Stimulated activated CD8-positive, alpha-beta memory T cell treated with anti-CD3 and anti-CD28 coated beads, Interleukin-4, amount 100 ng/mL, for 24 hours (primary cell): ENCODE measurements at places on chromosomes 3 and 15.

GRCh38 chr3:189292667-189293484 lies 121.1 kb downstream of the TPRG1 start:
- DNase-seq: no peak

GRCh38 chr3:130916507-130917167 lies 22.8 kb downstream of the ATP2C1 start:
- no peak for DNase-seq

GRCh38 chr3:84224262-84224661 lies 734.5 kb upstream of the CADM2 start:
- no peak for DNase-seq

DNA sequence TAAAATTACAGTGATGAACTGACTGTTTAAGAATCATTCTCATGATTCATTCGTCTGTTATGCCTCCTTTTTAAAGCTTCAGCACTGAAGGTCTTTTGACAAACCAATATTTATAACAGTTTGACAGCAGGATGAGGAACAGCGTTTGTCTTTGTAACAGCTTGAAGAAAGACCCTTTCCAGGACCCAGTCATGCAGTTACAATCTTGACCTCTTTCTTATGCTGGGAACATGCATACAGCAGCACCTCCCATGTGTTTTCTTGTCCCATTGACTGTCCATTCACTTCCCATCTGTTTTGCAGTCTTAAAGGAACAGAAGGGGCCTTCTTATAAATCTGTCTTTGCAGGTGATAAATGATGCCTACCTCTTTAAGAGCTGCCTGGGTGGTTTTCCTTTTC lies 87.2 kb downstream of the OPA1 start:
- no peak for DNase-seq
